ENCODE measurements at places on chromosomes 6 and 20.
A peak's percentile ranks its signal among the peaks of the same experiment; 100 is the strongest.

- DNase-seq = no peak
Measured at GRCh38 chr6:168274037-168274952, 45.3 kb downstream of the DACT2 start.

- no peak for DNase-seq
Measured at GRCh38 chr20:18188434-18188833, 50.8 kb downstream of the KAT14 start.

DNA sequence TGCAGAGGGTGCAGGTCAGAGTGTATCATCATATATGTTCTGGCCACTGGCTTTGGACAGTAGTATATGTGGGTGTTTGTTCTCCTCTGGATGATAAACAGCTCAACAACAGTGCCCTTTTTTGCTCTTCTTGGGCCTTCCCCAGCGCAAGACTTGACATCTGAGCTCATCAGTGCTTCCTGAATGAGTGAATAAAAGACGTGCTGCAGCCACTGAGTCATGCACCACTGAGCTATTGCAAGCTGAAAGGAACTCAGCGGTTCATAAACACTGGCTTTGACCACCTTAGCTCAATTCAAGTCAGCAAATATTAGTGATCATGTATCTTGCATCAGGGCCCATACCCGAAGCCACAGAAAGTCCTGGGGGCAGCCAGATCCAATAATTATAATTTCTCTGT lies 105.3 kb upstream of the KCNG1 start:
- no peak for DNase-seq

GRCh38 chr20:6940048-6940447 lies 172.6 kb downstream of the BMP2 start:
- peak; percentile 73 for DNase-seq

DNA sequence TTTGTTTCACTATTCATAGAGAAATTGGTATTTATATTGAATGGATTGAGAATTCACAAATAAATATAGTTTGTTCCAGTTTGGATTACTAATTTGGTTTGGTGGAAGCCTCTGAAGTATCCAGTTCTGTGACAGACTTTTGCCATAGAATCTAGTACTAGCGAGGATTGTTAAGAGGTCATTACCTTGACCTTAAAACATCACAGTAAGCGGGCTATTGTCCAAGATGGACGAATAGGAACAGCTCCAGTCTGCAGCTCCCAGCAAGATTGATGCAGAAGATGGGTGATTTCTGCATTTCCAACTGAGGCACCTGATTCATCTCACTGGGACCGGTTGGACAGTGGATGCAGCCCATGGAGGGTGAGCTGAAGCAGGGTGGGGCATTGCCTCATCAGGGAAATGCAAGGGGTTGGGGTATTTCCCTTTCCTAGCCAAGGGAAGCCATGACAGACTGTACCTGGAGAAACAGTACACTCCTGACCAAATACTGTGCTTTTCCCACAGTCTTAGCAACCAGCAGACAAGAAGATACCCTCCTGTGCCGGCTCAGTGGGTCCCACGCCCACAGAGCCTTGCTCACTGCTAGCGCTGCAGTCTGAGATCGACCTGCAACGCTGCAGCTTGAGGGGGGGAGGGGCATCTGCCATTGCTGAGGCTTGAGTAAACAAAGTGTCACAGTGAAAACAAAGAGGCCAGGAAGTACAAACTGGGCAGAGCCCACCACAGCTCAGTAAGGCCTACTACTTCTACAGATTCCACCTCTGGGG lies 66.4 kb upstream of the NEDD9 start:
- no peak for DNase-seq

GRCh38 chr20:63471002-63471716 lies 1.3 kb downstream of the KCNQ2 start:
- DNase-seq = no peak

DNA sequence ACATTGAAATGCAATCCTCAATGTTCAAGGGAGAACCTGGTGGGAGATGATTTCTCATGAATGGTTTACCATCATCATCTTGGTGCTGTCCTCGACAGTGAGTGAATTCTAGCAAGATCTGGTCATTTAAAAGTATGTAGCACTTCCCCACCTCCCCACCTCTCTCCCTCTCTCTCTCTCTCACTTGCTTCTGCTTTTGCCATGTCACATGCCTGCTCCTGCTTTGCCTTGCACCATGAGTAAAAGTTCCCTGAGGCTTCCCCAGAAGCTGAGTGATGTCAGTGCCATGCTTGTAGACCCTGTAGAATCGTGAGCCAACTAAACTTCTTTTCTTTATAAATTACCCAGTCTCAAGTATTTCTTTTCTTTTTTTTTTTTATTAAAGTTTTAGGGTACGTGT lies 60.5 kb downstream of the DST start:
- no peak for DNase-seq

DNA sequence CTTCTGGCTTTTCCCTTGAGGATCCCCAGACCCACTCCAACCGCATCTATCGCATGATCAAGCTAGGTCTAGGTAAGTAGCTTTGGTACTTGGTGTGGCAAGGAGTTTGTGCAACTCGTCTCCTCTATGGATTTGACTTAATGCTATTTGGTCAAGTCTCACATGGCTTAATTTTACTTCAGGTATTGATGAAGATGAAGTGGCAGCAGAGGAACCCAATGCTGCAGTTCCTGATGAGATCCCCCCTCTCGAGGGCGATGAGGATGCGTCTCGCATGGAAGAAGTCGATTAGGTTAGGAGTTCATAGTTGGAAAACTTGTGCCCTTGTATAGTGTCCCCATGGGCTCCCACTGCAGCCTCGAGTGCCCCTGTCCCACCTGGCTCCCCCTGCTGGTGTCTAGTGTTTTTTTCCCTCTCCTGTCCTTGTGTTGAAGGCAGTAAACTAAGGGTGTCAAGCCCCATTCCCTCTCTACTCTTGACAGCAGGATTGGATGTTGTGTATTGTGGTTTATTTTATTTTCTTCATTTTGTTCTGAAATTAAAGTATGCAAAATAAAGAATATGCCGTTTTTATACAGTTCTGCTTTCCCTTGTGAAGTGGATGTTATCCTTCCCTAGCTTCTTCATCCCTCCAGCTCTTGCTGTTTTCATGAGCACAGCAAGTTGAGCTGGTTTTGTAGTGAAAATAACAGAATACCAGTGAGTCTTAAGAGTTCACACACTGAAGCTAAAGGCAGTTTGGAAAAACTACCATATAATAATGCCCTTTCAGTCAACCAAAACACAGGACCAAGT lies 3.8 kb downstream of the SLC35B2 start:
- DNase-seq = peak; percentile 70

DNA sequence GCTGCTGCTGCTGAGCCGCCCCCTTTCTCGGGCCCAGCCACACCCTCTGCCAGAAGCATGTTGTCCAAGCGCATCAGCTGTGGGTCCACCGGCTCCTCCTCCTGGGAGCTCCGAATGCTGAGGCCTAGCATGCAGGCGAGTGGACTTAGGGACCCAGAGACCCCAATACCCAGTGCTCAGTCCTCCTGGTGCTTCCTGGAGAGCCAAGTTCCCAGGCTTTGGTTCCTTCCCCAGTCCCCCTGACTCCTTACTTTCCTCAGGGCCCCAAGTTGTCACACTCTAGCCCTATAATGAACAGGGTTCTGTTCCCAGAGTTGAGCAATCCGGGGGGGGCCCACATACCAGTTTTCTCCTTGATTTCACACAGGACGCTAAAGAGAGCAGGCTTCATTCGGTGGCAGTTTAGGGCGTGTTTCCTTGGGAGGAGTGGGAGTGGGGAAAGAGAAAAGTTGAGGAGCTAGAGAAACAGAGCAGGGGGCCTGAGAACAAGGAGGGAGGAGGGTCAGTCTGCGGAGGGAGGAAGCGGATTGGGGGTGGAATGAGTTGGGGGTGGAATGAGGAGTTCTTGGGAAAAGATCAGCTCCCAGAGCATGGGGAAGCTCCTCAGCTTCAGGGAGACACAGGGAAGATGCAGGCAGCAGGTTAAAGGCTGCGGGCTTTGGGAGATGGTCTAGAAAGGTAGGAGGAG lies 1.5 kb downstream of the PBX2 start:
- DNase-seq = no peak

DNA sequence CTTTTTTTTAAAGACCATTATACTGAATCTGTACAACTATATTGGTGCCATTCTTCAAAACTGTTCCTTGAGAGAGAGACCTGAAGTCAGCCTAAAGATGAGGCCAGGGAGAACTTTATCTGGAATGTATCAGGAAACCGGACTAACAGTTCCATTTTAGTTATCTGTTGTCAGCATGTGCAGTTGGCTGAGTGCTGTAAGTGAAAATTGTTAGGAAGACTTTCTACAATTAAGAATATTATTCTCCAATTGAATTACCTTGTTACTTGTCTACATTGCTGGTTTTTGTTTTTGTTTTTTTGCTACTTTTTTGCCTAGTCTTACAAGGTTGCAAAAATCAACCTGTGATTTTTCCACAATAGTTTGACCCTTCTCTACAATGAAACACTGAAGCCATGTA lies 7.5 kb downstream of the CEP57L1 start:
- no peak for DNase-seq

DNA sequence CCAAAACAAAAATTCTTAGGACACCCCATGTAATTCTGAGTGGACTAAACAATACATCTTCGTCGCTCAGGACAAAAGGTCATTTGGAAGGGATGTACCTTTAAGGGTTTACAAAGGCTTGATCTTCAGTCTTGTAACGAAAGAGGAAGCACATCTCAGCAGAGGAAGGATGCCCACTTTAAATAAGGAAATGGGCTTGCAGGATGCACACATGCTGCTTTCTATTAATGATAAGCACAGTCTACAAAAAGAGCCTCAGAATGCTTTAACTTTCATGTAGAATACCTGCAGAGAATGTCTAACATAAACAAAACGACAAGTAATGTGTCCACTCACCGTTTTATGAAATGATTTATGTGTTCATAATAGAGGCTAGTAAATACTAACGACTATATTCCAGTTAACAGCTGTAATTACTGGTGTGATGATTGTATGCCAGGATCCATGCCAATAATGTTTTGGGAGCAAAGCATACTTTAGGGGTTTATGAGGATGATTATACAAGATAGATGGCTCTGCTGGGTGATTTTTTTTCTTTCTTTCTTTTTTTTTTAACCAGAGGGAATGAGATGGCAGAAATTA lies 216.9 kb downstream of the GMDS start:
- DNase-seq = no peak

GRCh38 chr6:74091136-74091793 lies 395.3 kb downstream of the CD109 start:
- DNase-seq = peak; percentile 74

GRCh38 chr20:58702161-58702510 lies 9.5 kb downstream of the NPEPL1 start:
- no peak for DNase-seq

DNA sequence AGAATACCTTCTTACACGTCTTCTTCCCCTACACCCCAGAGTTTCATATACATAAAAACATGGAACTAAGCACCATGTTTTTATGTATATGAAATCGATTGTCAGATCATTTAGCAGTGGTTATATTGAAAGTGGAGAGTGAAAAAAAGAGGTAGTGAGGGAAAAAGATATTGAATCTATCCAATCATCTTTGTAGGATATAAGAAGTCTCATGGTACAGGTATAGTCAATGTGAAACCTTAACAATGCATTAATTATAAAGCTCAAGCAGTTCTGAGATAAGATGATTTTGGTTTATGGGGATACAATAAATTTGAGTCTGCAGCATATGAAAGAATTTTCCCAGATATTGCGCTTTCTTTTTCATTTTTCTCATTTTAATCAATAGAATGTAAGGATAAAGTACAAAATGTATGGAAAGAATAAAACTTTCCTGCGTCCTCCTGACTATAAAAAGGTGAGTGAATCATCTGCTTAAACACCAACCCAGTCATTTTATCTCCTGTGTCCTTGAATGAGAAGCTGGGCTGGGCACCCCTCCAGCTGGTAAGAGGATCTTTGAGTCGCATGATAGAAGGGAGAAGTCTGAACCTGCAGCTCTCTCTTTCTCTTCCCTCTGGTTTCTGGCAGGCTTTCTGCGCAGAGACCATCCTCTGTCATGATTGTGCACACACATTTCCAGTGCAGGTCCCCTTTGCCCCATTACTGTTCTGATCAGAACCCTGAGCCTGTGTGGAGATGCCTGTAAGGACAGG lies 28.1 kb upstream of the AKIRIN2 start:
- DNase-seq = no peak

DNA sequence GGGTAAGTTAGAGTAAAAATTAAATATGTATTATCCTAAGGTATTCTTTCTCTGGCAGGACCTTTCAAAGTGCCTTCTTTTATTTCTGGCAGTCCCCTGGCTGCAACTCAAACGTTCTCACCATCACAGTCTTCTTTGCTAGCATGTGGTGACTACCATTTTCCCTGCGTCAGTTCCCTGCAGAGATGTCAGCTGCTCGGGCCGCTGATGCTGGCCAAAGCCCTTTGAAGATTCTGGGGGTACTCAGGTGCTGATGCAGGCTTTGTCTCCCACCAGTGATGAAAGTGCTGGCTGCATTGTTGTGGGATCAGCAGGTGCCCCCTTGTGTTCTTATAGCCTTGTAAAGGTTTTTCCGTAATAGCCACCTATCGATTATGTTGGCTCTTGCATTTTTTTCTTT lies 140.1 kb downstream of the BTBD3 start:
- DNase-seq = no peak

DNA sequence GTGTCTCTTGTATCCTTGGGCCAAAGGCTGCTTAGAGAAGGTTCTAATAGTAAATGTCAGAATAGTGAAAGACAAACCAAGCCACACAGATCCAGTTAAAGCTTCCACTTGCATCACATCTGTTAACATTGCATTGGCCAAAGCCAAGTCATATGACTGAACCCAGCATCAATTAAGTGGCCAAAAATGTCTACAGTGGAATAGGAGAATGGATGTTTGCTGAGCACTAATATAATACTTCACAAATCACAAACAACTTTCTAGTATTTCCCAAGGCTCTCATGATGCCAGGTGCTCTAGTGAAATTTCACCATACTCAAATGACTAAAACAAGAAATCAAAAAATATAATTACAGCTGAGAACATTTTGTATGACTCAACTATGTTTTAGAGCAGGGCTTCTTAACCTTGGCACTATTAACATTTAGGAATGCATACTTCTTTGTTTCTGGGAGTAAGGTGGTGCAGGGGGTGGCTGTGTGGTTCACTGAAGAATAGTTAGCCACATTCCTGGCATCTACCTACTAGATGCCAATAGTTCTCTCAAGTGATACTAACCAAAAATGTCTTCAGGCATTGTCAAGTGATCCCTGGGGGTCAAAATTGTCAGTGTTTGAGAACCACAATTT lies 148.0 kb upstream of the SPTLC3 start:
- DNase-seq = no peak

DNA sequence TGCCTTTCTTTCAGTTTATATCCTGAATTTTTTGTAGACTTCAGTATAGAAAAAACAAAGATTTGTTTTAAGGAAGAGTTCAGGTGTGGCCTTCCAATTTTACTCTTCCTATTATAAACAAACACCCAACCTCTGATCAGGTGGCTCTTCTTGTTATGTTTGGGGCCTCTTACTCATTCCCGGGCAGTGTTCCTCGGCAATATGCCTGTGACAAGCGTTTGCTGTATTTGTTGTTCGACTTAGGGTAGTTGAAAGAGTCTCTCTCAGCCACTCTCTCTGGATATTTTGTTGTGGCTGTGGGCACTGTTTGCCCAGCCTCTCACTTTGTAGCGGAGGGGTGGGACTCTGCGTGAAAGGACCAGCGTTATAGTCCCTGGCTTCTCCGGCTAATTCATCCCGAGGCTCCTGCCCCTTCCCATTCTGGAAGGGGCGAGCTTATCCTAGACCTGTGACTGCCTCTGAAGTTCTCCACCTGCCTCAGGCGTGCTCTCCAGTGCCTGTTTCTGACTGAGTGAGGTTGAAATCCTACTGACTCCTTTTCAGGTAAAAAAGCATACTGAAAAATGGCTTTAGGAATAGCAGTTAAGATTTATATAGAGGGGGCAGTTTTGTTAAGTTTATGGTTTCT lies 97.4 kb downstream of the PLCB4 start:
- peak; percentile 36 for DNase-seq

GRCh38 chr6:42177514-42178364 lies 4.6 kb downstream of the GUCA1A start:
- DNase-seq = no peak

Measured in RPMI8226 (cell line).